Activated T-helper 1 cell treated with anti-CD3 and anti-CD28 coated beads, Interleukin-12 subunit alpha, Interleukin-12 subunit beta, Interleukin-2, Interleukin-4 antibody, amounts not matched to agents 30 ng/mL and 10 ng/mL and 1 ng/mL, durations not matched to agents 14 hours and 24 hours and 36 hours (primary cell): ENCODE measurements at places on chromosomes 16 and 17.

- no peak for DNase-seq
Measured at GRCh38 chr16:15900901-15901500, 12.6 kb upstream of the CEP20 start.

DNA sequence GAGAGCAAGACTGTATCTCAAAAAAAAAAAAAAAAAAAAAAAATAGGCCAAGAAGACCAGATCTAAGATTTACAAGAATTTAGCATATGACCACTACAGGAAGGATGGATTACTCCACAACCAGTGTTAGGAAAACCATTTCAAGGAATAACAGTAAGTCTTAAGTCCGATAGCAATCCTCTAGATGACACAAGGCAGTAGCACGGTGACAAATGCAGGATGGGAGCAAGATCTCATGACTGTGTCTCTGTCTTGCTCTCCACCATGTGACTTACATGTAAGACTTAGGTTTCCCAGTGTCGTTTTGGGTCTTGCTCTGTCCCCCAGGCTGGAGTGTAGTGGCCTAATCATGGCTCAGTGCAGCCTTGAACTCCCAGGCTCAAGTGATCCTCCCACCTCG lies 27.8 kb downstream of the C16orf96 start:
- DNase-seq: no peak

DNA sequence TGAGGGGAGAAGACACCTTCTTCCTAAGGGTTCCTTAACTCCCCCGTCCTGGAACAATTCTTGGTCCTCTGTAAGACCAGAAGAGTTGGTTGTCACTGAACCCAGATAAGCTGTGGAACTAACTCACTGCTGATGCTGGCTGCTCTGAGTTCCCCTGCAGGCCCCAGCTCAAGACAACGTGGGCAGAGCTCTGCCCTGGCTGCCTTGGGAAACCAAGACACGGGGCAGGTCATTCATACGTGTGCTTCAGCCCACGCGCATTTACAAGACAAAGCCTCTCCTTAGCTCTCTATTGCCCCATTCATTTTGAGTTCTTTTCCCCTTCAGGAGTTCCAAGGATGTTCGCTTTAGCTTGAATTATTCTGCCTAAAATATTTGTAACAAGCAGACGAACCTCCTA lies 3.4 kb upstream of the NAT9 start:
- DNase-seq: no peak

DNA sequence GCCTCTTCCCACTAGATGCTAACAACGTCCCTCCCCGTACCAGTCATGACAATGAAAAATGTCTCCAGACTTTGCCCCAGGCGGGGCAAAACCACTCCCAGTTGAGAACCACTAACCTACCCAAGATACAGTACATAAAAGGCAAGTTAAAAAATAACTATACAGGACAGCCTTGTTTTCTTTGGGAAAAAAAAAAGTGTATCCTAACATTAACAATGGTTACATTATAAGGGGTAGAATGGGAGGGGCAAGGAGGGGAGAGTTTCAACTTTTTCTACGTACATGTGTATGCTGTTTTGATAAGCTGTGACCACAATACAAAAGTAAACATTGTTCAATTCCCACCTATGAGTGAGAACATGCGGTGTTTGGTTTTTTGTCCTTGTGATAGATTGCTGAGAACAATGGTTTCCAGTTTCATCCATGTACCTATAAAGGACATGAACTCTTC lies 94.9 kb downstream of the TOX3 start:
- no peak for DNase-seq

- no peak for DNase-seq
Measured at GRCh38 chr17:79590523-79590860, 20.4 kb downstream of the RBFOX3 start.

DNA sequence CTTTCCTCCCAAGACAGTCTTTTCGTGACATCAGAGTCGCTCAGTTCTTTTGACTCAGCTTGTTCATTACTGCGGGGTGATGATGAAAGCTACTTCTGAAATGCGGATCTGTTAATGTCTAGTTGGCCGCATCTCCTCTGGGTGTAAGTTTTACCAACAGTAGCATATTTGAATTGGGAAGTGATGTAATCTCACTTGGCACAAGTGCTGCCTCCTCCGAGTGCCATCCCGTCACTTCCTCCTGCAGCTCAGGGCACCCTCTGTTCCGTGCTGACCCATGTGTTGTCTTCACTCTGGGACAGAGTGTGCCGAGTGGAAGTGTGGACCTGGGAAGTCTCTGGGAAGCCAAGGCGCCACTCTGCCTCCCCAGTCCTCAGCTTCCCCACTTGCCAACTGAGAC lies 8.9 kb downstream of the ADAD2 start:
- DNase-seq: no peak

DNA sequence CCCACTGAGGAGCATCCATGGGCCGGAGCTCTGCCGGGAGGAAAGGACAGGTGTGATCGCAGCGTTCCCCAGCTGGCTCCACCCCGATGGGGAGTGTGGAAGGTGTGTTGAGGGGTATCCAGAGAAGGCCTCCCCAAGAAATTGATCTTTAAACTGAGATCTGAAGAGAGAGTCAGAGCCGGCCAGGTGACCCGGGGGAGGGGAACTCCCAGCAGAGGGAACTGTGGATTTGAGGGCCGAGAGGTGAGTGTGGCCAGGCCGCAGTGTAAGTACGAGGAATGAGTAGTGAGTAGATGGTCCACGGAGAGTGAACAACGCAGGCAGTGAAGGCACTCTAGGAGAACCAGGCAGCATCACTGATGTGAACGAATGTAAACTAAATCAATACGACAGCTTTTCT lies 80.2 kb downstream of the RPTOR start:
- no peak for DNase-seq

- no peak for DNase-seq
Measured at GRCh38 chr17:63950940-63951907, 19.1 kb upstream of the CD79B start.

GRCh38 chr16:19520861-19521331 lies 1.0 kb downstream of the GDE1 start:
- DNase-seq: no peak

DNA sequence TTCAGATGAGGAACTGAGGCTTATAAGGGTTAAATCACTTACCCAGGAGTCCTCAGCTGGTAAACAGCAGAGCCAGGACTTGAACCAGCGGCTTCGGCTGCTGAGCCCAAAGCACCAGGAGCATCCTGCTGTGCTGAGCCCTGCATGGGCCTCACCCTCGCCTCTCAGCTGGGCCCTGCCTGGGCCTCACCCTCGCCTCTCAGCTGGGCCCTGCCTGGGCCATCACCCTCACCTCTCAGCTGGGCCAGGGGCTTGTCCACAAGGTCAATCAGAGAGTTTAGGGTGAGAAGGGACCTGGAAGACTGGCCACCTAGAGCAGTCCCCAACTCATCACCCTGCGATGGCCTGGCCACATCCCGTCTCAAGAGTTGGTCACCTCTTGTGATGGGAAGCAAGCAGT lies 4.2 kb downstream of the STAC2 start:
- DNase-seq: no peak

DNA sequence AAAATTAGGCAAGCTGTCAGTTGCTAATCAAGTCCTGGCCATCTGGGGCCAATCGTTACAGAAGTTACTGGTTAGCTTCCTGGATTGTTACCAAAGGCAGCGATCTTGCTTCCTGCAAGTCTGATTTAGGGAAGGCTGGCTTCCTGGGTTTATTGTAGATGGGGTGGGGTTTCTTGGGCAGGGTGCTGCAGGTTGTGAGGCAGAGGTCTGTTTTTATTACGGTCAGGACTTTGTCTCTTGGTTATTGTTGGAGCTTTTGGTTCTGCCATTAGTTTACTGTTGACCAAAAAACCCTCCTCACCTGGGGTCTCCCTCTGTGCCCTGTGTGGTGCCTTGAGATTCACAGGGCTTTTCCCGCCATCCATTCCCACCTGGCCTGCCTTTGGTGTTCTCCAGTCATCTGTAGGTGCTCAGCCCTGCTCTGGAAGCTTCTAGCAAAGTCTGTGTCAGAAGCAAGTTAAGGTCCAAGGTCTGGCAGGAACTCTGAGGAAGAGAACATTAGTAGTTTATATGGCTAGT lies 36.9 kb downstream of the SLC47A1 start:
- DNase-seq: no peak

GRCh38 chr17:77256710-77257109 lies 115.9 kb downstream of the SEC14L1 start:
- DNase-seq: no peak

DNA sequence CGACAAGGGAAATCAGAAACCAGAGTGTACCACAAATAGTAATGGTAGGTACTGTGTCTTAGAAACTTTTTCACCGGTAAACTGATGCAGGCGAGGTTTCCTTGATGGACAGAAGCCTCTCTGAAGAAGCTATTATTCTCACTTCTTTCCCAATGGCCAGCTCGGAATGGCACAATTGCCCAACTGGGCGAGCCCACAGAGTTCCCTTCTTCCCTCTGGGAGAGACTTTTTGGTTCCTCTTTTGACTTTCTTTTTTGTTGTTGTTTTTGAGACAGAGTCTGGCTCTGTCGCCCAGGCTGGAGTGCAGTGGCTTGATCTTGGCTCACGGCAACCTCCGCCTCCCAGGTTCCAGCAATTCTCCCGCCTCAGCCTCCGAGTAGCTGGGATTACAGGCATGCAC lies 16.9 kb downstream of the SLC43A2 start:
- no peak for DNase-seq

DNA sequence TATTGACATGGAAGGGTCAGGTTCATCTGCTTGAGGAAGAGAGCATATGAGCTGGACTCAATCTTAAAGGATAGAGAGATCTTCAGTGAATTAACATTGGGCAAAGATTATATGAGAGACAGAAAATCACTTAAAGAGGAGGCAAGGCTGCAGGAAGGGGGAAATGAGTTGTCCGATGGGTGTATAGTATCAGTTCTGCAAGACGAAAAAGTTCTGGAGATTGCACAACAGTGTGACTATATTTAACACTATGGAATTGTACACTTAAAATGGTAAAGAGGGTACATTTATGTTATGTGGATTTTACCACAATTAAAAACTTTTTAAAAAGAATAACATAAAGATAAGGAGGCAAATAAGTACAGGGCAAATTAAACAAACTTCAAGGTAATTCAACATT lies 80.7 kb downstream of the HELZ start:
- DNase-seq: no peak

DNA sequence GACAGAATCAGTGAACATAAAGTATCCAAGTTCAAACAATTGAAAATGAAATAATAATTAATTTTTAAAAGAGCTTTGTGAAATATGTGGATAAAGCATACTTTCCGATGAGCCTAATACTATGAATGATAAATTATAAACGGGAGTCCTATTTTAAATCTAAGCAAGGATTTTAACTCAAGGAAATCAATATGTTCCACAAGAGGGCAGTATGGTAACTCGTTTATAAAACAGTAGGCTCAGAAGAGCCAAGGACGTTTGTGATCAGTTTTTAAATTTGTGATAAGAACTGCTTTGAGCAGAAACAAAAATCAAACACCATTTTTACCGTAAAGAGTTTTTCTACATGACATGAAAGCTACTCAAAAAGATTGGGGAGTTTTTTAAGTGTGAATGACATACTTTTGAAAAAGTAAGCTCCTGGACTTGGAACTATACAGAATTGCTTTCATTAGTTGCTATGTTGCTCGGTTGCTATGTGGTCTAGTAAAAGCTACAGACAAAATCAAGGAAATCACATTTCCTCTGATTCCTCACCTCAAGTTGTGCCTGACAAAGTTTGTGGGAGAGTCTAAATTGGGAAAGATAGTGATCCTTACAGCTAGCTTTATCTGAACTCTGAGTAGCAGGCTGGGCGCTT lies 11.8 kb upstream of the TEKT1 start:
- DNase-seq: no peak

- no peak for DNase-seq
Measured at GRCh38 chr16:24988129-24988518, 27.0 kb downstream of the ARHGAP17 start.

DNA sequence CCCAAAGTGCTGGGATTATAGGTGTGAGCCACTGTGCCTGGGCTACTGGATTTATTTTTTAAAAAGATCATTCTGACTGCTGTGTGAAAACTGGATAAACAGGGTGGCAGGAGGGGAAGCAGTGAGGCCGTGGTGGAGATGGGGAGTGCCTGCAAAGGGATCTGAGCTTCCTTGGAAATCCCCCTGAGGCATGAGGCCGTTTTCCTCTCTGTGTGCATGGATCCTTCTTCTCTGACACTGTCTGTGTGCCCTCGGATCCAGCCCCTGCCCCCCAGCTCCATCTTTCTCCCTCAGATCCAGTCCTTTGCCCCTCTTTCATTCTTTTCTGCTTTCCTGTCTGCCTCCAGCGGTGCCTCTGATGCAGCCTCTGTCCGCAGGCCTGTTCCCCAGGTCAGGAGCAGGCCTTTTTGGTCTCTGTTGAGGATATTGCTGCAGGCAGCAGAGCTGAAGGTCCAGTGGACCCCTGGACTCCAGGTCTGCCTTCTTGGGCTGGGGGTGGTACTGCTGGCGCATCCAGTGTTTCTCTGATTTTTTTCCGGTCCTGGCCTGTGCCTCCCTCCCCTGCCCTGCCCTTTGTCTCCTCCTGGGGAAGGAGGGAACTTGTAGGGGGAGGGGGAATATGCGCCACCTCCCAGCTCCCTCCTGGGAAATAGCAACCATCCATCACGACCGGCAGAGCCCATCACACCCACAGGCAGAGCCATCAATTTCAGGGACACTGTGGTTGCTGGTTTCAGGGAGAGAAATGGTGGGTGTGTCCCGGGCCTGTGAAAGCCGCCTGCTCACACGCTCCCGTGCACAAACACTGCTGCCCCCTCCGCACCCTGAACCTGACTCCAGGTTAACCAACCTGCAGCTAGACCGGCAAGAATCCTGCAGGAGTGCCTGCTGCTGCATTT lies 17.0 kb downstream of the MGAT5B start:
- DNase-seq: no peak

GRCh38 chr16:51762081-51762996 lies 611.3 kb upstream of the SALL1 start:
- peak; percentile 5 for DNase-seq

DNA sequence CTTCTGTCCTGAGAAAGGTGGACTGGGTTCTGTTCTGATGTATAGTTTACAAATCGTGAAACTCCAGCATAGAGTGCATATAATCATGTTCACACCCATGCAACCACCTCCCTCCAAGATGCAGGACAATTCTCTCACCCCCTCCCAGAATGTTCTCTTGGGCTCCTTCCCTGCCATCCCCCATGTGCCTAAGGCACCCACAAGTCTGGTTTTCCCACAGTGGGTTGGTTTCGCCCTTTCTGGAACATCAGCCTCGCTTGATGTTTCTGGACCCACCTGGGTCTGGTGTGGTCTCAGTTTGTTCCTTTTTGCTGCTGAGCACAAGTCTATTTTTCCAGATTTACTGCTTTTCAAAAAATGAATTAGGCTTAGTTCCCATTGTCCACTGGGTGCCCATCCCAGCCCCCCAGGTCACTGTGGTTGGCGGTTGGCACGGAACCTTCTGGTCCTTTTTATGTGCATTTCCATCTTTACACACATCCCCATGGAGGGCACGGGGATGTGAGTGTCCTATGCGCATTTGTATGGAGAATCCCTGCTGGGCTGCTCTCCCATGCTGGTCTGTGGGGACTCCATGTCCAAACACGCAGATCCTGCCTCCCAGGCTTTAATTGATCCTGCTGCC lies 19.0 kb downstream of the MAP2K3 start:
- no peak for DNase-seq

GRCh38 chr17:37218849-37219248 lies 156.9 kb upstream of the C17orf78 start:
- DNase-seq: no peak

- DNase-seq: no peak
Measured at GRCh38 chr16:86729686-86730085, 151.3 kb downstream of the FOXL1 start.
